ENCODE measurements at places on chromosomes 13 and 19. TPM values are rescaled to one million over a fixed set of nuclear protein-coding genes. Genes with fewer than 3 reads are reported as not detected.

DNA sequence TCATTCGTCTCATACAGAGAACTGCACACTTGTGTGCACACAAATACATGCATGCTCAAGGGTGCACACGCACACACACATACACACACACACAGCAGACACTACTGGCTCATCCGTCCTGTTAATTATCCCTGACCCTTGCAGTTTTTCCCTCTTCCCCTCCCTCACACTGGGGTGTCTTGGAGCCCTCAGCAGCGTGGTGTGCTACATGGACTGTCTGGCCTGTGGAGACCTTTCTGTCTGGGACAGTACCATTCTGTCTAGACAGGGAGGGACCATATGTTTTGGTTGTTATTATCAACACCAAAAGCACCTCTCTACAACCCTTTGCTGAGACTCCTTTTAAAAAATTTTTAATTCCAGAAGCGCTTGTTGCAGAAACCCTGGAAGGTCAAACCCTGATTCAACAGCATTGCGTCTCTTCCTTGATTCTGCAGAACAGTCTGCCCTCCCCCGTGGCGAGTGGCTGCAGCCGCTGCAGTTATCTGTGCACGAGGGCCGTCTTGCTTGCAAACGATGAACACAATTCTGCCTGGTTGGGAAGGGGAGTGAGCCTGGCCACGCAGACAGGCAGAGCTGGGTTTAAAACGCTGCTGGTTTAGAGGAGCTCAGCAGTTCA lies 374.0 kb downstream of the IRS2 start:
- DNase-seq = no peak

GRCh38 chr13:37072024-37072423 lies 12.5 kb upstream of the SUPT20H start:
- no peak for DNase-seq

DNA sequence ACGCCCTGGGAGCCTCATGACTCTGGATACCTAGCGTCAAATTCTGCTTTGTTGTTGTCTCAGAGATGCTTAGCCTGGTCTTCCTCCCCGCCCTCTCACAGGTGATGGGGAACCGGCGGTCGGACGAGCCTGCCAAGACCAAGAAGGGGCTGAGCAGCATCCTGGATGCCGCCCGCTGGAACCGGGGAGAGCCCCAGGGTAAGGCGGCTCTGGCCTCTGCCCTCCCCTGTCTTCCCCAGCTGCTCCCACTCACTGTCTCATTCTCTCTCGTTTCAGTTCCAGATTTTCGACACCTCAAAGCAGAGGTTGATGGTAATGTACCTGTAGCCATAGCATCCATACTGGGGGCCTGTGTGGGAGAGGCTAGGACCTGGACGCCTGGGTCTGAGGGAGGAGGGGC lies 11.4 kb downstream of the ARHGEF1 start:
- DNase-seq = no peak

- DNase-seq = no peak
These were observed 17.2 kb upstream of the RNASEH2B start for GRCh38 chr13:50892210-50892944.

DNA sequence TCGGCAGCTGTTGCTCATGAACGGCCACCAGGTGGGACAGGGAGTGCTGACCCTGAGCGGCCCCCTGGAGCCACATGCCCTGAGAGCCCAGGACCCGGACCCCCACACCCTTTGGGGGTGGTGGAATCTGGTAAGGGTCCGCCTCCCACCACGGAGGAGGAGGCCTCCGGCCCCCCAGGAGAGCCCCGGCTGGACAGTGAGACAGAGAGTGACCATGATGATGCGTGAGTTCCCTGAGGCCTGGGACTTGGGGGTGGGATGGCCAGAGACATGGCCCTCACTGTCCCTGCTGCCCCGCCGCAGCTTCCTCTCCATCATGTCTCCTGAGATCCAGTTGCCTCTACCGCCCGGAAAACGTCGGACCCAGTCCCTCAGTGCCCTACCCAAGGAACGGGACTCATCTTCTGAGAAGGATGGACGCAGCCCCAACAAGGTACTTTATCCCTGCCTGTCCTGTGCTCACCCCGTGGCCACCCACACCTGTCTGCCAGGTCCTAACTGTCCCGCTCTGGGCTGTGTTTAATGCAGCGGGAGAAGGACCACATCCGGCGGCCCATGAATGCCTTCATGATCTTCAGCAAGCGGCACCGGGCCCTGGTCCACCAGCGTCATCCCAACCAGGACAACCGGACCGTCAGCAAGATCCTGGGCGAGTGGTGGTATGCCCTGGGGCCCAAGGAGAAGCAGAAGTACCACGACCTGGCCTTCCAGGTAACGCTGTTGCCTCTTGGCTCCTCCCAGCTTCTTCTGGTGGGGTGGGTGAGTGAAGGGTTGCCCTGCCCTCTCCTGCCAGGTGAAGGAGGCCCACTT lies 14.7 kb upstream of the PRR19 start:
- DNase-seq = no peak

DNA sequence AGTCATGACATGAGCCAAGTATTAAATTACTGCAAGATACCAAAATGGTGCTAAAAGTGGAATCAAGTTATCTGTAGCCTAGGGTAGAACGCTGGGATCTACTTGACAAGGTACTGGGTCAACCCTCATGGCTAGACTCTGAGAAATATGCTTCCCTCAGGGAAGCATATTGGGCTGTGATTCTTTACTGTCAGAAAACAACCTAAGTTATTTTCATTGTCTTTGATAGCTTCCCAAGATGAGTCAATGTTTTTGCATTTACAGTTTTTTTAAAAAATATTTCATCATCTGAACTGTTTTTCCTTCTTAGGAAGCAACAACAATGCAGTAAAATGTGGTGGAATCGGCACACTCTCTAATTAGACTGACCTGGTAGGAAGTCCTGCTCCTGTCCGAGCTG lies 218.0 kb downstream of the RGCC start:
- DNase-seq = no peak

DNA sequence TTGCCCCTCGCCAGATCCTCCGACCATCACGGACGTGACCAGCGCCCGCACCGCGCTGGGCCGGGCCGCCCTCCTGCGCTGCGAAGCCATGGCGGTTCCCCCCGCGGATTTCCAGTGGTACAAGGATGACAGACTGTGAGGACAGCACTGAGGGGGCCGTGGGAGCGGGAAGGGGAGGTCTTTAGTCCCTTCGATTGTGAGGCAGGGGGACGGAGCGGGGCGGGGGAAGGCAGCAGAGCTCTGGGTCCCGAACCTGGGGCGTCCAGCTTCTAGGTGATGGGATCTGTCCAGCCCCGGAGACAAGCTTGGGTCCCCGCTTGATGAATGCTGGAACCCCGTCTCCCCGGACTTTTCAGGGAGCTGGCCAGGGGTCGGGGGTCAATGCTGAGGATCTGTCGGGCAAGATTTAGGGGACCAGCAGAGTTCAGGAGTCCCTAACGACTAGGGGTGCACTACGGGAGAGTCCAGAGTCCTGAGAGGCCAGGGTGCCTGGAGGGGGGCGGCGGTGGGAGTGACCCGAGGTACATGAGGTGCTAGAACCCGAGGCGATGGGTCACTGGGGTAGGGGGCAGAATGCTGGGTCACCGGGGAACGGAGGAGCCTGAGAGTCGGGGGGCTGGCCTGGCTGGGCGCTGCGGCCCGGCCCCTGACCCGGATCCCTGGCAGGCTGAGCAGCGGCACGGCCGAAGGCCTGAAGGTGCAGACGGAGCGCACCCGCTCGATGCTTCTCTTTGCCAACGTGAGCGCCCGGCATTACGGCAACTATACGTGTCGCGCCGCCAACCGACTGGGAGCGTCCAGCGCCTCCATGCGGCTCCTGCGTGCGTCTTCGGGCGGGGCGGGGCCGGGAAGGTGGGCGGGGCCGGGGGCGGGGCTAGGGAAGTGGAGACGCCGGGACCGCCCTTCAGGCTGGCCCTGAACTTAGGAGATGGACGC lies 14.6 kb downstream of the VSIG10L start:
- no peak for DNase-seq

The NECTIN2 gene
- 75.6 TPM for total RNA-seq

The KLK7 gene
- not detected for total RNA-seq

The LGALS4 gene
- not detected for total RNA-seq

The CDX2 gene
- not detected for total RNA-seq

The CBLC gene
- total RNA-seq = 0.13 TPM

The TMC4 gene
- not detected for total RNA-seq

All from dermis microvascular lymphatic vessel endothelial cell (primary cell).